ENCODE measurements at places on chromosomes 2 and 18.

DNA sequence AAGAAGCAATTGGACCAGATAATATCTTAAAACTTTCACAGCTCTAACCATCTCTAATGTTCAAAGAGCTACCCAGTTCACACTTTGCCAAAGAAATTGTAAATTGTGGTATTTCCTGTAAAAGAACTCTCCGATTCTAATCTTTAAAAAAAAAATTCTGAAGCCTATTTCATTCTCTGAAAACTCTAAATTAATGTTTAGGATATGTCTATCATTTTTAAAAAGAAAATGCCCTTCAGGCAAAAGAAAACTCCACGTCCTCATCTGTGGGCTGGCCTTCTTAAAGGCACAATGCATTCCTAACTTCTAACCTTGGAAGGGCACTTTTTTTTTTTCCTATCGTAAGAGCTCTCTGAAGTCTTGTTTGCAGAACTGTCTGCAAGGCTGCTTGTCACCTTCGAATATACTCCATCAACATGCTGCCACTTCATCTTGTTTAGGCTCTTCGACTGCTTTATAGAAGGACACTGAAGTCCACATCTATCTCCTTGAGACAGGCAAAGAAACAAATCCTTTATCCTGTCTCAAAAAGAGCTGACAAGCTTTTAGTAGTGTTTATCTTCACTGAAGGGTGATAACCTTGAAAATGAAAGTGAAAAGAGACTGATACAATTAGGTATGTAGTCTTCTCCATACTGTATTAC, 124.3 kb upstream of the SLC39A10 start:
- no peak for DNase-seq

DNA sequence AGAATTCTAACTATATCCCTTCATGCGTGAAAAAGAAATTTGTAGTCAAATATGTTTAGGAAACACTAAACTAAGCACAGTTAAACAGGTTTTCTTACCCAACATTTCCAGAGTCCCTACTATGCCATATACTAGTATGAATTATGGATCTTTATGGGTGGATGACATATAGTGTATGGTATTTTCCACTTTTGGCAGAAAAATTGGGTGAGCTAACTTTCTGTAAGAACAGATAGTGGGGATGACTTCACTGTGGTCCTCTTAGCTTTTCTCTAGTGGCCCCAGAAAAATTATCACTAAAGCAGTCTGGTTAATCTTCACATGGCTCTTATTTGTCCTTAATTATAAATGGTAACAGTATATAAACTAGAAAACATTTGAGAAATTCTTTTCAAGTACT, 240.0 kb upstream of the GULP1 start:
- no peak for DNase-seq

- DNase-seq: no peak
These were observed 485.2 kb downstream of the EIPR1 start for GRCh38 chr2:2892378-2892777.

GRCh38 chr2:232315049-232315922, 63.3 kb upstream of the ALPP start:
- DNase-seq: peak; percentile 16

GRCh38 chr18:68040198-68040597, 523.7 kb upstream of the DSEL start:
- DNase-seq: no peak

- DNase-seq: no peak
These were observed 31.5 kb downstream of the CPO start for GRCh38 chr2:206970589-206971360.

- DNase-seq: no peak
These were observed 184.2 kb downstream of the KCNJ3 start for GRCh38 chr2:154882725-154883124.

DNA sequence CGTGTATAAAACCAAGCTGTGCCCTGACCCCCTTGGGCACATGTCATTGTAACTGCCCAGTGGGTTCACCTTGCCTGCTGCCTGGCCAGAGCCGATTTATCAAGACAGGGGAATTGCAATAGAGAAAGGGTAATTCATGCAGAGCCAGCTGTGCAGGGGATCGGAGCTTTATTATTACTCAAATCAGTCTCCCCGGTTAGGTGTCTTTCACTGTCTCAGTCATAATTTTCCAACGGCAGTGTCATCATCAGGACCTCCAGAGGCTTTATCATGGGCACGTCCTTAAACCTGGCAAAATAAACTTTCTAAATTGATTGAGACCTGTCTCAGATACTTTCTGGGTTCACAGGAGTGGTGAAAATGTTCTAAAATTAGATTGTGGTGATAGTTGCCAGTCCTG, 29.6 kb upstream of the PGAP1 start:
- no peak for DNase-seq

Data from NCI-H460 (cell line).